ENCODE measurements at places on chromosomes 3 and 15.

DNA sequence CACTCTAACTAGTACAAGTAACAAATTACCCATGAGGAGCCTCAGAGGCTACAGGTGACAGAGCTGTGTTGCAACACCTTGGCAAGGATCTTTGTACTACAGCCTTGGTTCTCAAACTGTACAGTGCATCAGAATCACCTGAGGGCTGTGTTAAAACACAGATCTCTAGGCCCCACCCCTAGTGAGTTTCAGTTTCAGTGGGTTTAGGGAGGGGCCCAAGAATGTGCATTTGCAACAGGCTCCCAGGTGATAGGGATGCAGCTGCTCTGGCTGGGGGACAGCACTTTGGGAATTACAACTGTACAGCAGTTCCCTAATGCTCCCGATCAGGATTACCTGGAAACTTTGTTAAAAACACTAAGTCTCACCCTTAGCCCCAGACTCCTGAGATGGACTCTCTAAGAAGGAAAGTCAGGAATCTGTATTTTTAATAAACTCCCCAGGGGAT lies 66.1 kb upstream of the NR2F2 start:
- no peak for DNase-seq

- DNase-seq = no peak
Measured at GRCh38 chr3:127490271-127491023, 100.1 kb downstream of the TPRA1 start.

DNA sequence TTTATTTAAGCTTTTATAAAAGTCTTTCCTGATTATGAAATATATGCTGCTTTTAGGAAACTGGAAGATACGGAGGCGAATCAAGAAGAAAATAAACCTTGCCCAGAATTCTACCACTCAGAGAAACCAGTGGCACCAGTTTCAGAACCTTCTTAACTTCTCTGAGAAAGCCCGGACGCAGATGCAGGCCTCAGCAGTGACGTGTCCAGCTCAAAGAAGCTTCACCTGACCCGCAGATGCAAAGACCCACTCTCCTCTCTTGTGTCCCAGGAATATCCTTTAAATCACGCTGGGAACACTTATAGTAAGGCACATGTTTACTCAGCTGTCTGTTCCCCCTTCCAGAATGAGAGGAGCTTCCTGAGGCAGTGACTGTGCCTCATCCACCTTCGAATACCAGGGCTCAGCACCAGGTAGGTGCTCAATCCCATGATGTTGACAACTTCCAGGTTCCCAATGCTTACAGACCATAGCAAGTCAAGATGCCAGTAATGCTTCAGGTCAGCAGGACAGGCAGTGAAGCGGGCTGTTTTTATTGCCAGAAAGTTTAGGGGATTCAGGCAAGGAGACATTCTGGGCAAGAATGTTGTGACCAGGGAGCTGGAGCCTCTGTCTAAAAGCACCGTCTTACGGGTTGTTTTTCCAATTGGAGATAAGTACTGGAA lies 39.9 kb upstream of the LDHAL6B start:
- no peak for DNase-seq

GRCh38 chr3:157647820-157648219 lies 144.6 kb upstream of the VEPH1 start:
- no peak for DNase-seq

- DNase-seq = no peak
Measured at GRCh38 chr3:72144773-72145505, 360.0 kb upstream of the PROK2 start.

DNA sequence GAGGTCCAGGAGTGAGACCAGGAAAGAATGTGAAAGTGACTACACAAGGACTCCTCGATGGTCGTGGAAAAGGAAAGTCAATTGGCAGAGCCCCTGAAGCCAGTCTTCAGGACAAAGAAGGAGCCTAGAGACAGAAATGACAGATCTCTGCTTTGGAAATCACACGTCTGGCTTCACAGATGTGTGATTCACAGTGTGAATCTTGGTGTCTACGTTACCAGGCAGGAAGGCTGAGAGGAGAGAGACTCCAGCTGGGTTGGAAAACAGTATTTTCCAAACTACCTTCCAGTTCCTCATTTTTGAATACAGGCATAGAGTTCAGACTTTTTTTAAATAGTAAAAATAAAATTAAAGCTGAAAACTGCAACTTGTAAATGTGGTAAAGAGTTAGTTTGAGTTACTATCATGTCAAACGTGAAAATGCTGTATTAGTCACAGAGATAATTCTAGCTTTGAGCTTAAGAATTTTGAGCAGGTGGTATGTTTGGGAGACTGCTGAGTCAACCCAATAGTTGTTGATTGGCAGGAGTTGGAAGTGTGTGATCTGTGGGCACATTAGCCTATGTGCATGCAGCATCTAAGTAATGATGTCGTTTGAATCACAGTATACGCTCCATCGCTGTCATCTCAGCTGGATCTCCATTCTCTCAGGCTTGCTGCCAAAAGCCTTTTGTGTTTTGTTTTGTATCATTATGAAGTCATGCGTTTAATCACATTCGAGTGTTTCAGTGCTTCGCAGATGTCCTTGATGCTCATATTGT lies 6.0 kb downstream of the CCR2 start:
- DNase-seq = peak; percentile 61

DNA sequence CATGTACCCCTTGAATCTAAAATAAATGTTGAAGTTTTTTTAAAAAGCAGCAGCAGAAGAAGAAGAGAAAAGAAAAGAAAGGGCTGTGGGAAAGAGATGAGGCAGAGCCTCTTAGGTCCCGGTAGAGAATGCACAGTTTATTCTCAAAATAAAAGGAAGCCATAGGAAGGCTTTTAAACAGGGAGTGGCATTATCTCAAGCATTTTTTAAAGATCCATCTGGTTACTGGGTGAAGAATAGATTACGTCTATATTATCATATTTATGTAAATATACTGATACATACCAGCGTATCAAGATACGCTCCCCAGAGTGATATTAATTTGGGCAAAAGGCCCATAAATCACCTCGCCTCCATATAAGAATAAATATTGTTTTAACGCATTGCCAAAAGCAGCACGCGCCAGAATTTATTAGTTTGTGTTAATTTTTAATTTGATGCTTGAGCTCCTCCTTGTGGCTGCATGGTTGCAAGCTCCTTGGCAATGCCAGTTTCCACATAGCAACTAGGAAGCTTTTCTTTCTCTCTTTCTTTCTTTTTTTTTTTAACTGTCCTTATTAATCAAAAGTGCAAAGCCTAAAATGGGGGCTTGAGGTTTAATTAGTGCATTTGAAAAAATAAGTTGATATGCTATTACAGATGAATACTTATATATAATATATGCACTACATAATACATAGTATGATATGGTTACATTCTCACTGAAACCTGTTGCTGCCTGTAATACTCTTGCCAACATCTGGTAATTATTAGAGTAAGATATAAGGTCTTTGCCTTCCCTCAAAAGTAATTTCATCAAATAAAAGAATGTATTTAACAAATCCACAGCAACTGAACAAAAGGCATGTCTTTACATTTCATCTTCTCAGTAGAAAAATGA lies 242.8 kb upstream of the UBE2E2 start:
- peak; percentile 32 for DNase-seq

- DNase-seq = peak; percentile 8
Measured at GRCh38 chr15:45790325-45790943, 155.6 kb downstream of the SQOR start.

DNA sequence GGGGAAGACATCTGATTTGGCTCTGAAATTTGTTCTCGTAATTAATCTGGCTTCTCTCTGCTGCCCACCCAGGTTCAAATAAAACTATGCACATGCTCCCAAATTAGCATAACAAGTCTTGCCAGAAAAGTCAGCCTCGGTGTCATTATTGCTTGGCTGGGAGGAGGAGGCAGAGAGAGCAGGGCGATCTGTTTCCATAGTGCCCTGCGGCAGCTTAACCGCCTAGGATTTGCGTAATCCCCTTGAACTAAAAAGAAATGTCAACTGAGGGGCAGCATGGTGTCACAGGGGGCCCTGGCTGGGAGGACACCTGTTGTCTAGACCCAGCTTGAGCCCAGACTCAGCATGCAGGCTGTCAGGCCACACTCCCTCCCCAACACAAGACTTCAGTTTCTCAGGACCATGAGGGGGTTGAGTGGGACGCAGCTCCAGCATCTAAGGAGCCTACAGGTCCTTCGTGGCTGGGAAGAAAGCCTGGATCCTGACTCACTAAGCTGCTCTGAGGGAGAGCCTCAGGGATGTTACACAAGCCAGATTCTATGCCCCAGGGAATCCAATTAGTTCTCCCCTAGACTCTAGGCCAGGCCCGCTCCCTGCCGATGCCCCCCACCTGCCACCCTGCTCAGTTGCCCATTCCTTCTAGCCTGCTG lies 17.3 kb downstream of the MRPS11 start:
- DNase-seq = peak; percentile 44

- DNase-seq = no peak
Measured at GRCh38 chr15:31397851-31398661, 71.4 kb downstream of the KLF13 start.

GRCh38 chr3:178655488-178655887 lies 119.3 kb downstream of the KCNMB2 start:
- no peak for DNase-seq

All from EL (cell line).